RCC 7860 (cell line): ENCODE measurements at places on chromosomes 4 and X.
A peak's percentile ranks its signal among the peaks of the same experiment; 100 is the strongest.

DNA sequence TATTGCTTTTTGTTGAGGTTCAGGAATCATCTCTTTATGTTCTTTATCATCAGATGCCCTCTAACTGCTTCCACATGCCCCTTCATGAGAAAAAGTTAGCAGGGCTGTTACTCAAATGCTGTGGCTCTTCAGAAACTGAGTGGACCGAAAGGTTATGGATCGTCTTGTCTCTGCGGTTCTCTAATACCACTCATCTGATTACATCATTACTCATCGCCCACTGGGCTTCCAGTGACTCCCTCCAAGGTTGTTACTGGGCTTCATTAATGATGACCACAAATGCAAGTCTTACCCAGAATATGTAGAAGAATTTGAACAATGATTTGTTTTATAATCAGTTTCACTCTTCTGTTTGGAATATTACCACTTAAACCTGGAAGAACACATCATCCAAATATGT is 67.7 kb downstream of the RWDD4 start:
- DNase-seq, result no peak

GRCh38 chrX:108081110-108081509 is 10.2 kb downstream of the PSMD10 start:
- DNase-seq, result no peak

- DNase-seq, result no peak
Measured at GRCh38 chrX:118346258-118347094, 570 bp downstream of the WDR44 start.

GRCh38 chrX:100911731-100912130 is 17.0 kb downstream of the XKRX start:
- DNase-seq, result no peak

DNA sequence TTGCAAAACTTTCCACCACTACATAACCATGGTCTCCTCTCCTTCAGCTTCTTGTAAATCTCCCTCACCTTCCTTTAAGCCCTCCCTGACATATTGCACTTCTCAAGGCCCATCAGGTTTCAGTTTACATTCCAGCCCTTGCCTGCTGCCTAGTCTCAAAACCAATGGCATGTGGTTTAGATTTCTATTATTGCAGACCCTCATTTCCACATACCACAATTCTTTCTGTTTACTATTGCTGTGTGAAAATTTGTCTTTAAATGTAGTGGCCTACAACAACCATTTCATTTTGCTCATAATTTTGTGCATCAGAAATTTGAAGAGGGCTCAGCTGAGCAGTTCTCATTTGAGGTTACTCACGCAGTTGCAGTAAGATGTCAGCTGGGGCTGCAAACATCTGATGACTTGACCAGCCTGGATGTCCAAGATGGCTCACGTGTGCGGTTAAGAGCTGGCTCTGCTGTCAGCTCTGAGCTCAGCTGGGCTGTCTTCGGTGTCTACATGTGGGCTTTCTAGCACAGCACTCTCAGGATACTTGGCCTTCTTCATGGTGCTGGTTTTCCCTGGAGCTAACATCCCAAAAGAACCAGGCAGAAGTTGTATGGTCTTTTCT is 29.9 kb upstream of the SOD3 start:
- DNase-seq, result no peak

DNA sequence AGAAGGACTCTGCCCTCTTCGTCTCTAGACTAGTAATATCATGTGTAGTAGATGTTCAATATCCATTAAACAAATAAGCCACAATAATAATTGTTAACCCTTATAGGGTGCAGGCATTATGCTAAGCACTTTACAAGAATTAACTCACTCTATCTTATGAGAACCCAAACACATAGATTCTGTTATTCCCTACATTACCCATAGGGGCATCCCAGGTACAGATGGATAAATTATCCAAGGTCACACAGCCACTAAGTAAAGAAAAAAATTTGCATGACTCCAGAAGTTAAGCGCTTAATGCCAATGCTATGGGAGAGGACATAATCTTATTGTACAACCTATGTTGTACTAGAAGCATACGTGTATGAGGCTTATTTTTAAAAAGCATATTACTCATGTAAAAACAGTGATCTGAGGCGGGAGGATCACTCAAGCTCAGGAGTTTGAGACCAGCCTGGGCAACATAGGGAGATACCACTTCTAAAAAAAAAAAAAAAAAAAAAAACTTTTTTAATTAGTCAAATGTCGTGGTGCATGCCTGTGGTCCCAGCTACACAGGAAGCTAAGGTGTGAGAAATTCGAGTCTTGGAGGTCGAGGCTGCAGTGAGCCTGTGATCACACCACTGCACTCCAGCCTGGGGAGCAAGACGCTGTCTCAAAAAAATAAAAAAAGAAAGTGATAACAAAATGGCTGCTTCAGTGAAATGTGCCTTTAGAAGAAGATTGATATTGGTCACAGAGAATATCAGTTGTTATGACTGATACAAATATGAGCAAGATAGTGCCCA is 13.6 kb downstream of the LDB2 start:
- no peak for DNase-seq

GRCh38 chrX:123648028-123648810 is 84.6 kb downstream of the THOC2 start:
- DNase-seq, result no peak

GRCh38 chr4:148962539-148963290 is 520.5 kb upstream of the NR3C2 start:
- DNase-seq, result no peak

DNA sequence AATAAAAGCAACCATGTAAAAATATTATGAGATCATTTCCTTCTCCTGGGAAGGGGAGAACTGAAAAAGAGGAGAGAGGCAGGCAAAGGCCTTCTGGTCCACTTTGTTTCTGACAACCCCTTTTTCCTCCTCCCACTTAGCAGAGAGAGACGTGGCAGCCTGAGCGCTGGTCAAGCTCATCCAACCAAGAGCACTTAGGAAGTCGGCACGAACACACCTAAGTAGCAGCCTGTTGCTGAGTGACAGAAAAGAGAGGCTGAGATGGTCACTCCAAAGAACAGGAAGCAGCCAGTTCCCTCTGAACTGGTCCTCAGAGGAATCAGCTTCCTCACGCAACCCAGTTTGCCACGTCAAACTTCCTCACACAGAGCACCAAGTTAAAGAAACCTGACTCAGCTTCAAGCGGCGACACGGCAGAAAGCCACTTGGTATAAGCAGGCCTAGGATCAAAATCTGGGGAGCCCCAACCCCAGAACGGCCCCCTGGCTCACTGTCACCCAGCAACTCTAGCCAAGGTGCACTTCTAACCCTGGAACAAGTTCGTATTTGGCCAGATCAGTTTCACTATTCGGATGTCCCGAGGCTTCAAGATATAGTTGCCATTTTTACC is 861 bp downstream of the SEC24D start:
- peak; percentile 90 for DNase-seq

DNA sequence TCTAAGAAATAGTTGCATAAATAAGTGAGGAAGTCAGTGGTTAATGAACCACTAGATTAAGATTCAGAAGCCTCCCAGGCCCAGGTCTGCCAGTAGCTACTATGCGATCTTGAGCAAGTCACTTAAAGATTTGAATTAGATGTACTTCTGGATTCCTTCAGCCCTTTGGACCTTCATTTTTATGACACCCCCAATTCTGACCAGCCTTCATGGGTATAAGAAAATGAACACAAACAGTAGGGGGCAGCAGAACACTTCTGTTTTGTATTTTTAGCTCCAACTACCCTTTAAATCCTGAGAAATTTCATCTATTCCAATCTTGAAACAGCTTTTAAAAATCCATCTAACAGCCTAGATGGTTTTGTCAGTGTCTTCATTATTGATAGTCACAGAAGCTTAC is 19.0 kb downstream of the TMEM47 start:
- DNase-seq, result peak; percentile 12

DNA sequence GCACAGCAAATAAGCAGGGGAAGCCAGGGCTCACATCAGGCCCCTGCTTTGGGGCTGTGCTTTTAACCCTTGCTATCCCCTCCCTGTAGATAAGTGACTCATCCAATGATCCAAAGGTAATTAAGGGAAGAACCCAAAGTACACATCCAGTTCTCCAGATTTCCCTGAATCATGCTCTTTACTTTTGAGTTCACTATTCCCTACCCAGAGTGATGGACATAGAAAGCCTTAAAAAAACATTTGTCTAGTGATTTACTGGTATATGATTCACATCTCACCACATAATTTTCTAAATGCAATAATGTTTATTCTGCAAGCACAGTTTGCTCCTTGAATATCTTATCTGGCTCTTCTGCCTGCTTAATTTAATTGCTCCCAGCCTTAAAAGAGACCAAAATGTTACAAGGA is 136.2 kb downstream of the PPP3CA start:
- peak; percentile 74 for DNase-seq

GRCh38 chr4:5808081-5808741 is 84.7 kb downstream of the CRMP1 start:
- DNase-seq, result no peak

- no peak for DNase-seq
Measured at GRCh38 chrX:102720237-102721168, at the start of gene GPRASP3. GPRASP3 (plus strand) TSS chrX:102720743; CDS start chrX:102748996, 28,253 bp downstream.

DNA sequence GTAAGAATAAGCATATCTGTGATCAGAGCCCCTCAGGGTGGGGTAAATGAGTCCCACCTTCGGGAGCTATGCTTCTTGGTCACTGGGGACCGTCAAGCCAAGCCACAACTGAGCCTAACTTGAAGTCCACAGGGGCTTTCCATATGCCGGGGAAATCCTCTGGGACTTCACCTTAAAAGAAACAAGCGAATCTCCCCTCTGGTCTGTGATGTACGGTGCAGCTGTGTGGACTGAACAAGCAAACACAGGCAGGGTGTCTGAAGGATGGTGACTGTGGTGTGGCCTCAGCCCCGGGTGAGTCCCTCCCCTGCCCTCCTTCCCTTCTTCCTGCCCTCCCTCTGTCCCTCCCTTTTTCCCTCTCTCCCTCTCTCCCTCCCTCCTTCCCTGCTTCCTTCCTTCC is 29.7 kb upstream of the PPP2R2C start:
- no peak for DNase-seq

GRCh38 chr4:11966782-11967181 is 538.1 kb upstream of the HS3ST1 start:
- DNase-seq, result no peak

- no peak for DNase-seq
Measured at GRCh38 chrX:119229253-119229615, 6.9 kb upstream of the PGRMC1 start.

- DNase-seq, result no peak
Measured at GRCh38 chr4:49036528-49036927, 50.5 kb downstream of the CWH43 start.

DNA sequence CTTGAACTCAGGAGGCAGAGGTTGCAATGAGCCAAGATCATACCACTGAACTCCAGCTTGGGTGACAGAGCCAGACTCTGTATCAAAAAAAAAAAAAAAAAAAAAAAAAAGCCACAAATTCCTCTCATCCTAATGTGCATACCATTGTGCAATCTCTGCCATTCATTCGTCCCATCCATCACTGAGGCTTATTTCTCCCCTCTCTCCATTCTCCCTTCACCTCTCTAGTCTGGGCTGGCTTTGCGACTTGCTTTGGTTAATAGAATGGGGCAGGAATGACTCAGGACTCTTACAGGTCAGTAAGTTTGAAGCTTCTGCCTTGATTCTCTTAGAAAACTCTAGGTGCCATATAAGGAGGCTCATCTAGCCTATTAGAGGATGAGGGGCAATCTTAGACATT is 60.3 kb upstream of the DDX3X start:
- peak; percentile 20 for DNase-seq

GRCh38 chrX:133648594-133648993 is 233.3 kb upstream of the GPC4 start:
- DNase-seq, result no peak

DNA sequence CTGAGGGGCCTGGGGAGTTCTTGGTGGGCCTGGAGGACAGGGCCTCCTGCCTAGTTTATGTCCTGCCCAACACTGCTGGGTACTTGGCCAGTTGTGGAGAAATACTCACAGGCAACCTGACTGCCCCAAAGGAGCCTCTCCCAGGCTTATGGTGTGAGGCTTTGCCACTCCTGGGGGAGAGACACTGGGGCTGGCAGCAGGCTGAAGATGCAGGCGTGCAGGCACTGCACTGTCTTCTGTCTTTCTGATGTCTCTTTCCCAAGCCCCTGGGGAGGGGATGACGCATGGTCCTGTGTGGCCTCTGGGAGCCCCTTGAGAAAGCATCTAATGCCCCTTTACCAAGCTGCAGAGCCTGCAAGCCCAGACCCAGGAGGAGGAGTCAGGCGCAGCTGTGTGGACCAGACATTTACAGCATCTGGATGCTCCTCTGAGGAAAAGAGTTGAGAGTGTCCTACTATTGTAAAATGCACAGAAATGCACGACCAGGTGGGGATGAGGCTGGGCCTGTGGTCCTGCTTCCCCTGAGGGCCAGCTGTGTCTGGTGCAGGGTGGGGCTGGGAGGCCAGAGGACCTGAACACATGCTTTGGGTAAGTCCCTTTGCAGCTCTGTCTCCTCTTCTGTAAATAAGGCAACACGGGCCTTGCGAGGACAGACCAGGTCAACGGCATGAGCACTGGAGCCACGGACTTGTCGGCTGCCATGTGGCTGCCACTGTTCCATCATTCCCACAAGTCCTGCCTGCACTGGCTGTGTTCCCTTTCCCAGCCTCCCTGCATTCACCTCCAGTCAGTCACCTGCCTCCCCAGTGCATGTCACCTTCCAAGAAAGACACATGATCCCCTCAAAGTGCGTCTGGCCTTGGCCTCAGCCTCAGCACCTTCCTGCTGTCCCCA is 8.4 kb downstream of the TMEM271 start:
- DNase-seq, result no peak

DNA sequence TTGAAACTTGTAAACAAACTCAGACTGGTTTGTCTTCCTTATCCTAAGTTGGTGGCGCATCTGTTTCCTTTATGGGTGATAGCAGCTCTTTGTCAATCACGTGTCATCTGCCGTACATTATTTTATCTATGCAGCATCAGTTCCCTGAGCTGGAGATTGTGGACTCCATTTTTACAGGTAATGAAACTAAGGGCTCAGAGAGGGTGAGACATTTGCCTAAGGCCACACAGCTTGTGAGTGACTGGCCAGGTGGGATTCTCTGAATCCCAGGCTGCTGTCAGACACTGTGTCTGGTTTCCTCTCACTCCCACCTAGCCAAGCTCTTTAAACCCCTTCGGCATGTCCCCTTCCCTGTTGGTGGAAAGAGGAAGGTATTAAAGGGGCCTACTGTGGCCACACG is 41.7 kb upstream of the CLCN4 start:
- DNase-seq, result no peak

DNA sequence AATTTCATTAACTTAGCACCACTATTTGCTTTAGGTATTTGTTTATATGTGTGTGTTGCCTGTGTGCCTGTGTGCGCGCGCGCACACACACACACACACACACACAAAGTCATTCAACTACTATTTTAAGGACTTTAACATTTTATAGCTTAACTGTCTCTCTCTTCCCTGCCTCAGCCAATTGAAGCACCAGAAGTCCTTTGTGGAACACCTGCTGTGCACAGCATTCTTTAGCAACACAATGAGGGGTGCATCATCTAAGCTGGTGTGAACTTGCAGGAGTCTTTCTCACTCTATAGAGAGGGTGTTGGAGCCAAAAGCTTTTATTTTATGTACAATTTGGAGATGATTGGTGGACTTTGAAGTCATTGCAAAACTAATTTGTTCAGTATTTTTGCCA is 31.3 kb downstream of the SLIT2 start:
- no peak for DNase-seq

DNA sequence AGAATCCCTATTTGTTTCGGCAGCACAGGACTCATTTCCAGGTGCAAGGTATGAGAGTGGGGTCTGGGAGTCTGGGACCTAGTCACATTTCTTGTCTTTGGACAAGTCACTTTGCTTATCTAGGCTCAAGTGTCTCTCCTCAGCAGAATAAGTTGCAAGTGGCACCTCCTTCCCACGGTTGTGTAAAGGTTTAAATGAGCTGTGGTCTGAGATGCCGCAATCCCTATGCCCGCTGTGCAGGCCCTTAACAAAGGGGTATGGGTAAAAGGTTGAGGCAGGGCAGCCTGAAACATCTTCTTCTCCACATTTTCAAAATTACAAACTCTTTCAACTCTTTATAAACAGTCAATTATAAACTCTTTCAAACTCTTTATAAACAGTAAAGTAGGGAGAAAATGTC is 93.7 kb downstream of the RTL5 start:
- DNase-seq, result no peak
